ENCODE measurements at places on chromosomes 1 and 21.

DNA sequence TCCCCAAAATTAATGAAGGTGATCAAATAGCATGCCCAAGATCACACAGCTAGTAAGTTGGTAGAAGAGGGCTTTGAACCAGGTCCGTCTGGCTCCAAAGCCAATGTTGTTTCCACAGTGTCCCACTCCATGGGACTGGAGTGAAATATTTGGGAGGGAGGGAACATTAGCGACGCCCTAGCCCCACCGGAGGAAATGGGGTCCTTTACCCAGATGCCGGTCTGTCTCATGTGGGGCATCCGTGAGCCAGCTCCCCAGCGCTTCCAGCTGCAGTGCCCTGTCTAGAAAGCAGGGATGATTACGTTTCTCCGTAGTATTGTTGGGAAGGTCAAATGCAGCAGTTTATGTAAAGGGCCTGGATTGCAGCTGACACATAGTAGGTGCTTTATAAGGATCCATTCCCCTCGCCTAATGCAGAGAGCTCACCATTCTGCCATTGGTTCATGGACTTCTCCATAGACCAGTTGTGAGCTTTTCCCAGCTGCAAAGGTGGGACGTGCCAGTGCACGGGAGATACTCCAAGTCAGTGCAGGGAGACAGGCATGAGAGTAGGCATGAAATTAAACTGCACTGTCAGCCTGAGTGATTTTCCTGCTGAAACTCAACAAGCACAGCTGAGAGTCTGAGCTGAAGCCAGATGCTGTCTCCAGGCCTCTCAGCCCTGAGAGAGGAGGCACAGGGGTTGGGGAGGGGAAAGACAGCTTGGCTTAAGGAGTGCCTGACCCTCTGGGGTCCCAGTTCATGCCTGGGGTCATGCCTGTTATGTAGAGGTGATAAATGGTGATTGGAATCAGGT is 24.7 kb downstream of the QSOX1 start:
- DNase-seq: no peak

DNA sequence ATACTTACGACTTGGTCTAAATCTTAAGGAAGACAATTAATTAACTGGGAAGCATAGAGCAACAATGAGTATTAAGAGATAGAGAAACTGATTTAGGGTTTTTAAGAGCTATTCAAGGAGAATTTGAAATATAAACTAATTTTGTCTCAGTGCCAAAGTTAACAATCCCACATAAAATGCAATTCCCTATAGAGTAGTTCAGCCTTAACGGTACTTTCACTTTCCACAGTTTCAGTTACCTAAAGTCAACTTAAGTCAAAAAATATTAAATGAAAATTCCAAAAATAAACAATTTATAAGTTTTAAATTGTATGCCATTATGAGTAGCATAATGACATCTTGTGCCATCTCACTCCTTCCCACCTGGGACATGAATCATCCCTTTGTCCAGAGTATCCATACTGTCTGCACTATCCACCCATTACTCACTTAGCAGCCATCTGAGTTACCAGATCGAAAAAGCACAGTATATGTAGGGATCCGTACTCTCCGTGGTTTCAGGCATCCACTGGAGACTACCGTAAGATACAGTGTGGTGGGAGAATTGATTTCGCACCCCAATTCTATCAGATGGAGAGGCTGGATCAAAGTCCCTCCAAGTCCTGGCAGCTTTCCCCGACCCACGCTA is 4.8 kb upstream of the SARS1 start:
- DNase-seq: peak; percentile 27

DNA sequence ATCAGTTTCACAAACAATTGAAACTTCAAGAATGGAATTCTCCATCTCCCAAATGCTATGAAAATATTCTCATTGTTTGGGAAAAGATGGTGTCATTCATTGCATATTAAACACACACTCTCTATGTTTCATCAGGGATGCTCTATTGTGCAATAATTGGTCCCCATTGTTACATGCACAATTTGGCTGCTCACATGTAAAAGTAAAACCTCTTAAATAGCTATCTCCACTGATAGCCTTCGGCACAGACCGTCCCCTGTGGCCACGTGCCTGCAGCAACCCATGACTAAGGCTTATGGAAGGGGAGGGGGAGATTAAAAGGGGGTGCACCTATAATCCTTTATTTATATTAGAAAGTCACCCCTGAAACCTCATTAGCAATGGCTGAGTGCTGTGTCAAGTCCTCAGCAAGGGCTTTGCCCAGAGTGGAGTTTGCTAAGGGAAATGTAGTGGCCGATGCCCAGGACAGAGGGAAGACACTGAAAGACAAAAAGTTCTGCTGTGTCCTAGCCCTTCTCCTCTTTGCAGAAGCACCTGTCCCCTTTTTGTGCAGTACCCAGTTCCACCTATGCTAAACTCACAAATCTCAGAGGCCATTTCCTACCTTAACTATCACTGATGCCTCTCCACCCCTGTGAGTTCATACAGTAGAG is 309.6 kb upstream of the ESRRG start:
- no peak for DNase-seq

DNA sequence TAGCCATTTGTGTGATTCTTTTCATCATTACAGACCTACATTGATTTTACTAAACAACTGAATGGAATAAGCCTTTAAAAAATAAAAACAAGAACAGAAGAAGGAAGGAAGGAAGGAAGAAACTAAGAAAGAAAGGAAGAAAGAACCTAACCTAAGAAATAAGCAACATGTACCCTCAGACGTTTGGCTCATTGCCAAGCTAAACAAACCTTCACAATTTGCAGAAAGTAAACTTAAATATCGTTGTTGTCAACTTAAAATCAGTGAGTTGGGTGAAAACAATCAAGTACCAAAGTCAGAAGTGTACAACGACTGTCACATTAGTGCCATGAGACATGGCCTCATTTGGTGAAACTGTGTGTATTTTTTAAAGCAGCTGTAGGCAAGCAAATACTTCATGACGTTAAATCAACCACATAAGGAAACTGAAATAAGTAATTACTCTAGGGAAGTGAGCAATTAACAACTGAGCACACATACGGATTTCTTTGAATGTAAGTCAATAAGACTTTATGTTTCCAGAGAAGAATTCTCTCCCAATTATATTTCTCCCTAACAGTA is 313.1 kb upstream of the TMPRSS15 start:
- DNase-seq: no peak

GRCh38 chr1:111199881-111200801 is at the start of gene DENND2D:
TSS of gene DENND2D (minus strand) at chr1:111200646. CDS start at chr1:111200459, 187 bp downstream.
- no peak for DNase-seq

DNA sequence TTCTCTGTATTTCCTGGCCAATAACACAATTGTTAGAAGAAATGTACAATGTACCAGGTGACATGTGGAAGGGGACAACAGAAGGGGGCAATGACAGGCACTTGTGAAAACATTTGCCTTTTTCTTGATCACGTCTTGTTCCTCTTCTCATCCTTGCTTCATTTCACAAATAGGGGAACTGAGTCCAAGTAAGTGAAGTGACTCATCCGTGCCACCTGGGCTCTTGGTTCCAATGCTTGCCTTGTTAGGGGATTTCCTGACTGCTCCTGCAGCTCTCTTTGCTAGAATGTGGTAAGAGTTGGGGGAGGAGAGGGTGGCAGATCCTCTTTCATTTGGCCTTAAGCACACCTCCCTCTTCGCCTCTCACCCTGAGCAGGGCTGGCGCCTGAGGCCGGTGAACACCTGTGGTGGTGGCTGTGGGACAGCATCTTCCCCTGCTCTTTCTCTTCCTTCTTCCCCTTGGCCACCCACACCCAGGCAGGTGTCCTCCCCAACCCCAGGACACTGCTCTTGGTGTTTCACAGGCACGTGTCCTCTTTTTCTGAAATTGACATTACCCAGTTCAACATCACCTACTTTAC is 2.2 kb upstream of the RHEX start:
- DNase-seq: no peak

GRCh38 chr1:67635055-67635809 is 49.8 kb upstream of the GADD45A start:
- DNase-seq: no peak

GRCh38 chr1:113662101-113662500 is 97.2 kb downstream of the PHTF1 start:
- DNase-seq: no peak

- peak; percentile 79 for DNase-seq
Measured at GRCh38 chr1:192045131-192045530, 113.1 kb upstream of the RGS18 start.

GRCh38 chr1:176448340-176448739 is 14.6 kb upstream of the PAPPA2 start:
- no peak for DNase-seq

- no peak for DNase-seq
Measured at GRCh38 chr1:185984113-185984836, 250.1 kb downstream of the HMCN1 start.

GRCh38 chr1:207279652-207280051 is 41.8 kb upstream of the CD55 start:
- no peak for DNase-seq

- DNase-seq: no peak
Measured at GRCh38 chr1:172733815-172734214, 74.9 kb downstream of the FASLG start.

- no peak for DNase-seq
Measured at GRCh38 chr1:218323568-218324225, 21.4 kb upstream of the TGFB2 start.

- DNase-seq: peak; percentile 8
Measured at GRCh38 chr1:85078903-85079302, 30.6 kb upstream of the MCOLN3 start.

- DNase-seq: no peak
Measured at GRCh38 chr1:27451343-27451742, 38.6 kb downstream of the WASF2 start.

- DNase-seq: no peak
Measured at GRCh38 chr1:58893257-58893869, 109.5 kb upstream of the JUN start.

- no peak for DNase-seq
Measured at GRCh38 chr1:167428395-167428794, 89.9 kb downstream of the CD247 start.

GRCh38 chr1:151289080-151289935 is 7.2 kb downstream of the ZNF687 start:
- DNase-seq: no peak

GRCh38 chr21:34100790-34101189 is 27.4 kb downstream of the MRPS6 start:
- DNase-seq: no peak

GRCh38 chr1:39411526-39412478 is 79.6 kb upstream of the BMP8A start:
- DNase-seq: peak; percentile 38

- DNase-seq: no peak
Measured at GRCh38 chr21:18759751-18760161, 356.2 kb upstream of the TMPRSS15 start.

GRCh38 chr1:189513091-189513490 is 964.6 kb downstream of the BRINP3 start:
- DNase-seq: no peak

- DNase-seq: no peak
Measured at GRCh38 chr1:62637392-62638105, 40.2 kb downstream of the ANGPTL3 start.

All from fibroblast of skin of abdomen (primary cell).